NCI-H1930 (cell line): ENCODE measurements at places on chromosomes 4 and X.

- no peak for DNase-seq
Measured at GRCh38 chrX:149527705-149528104, 13.1 kb upstream of the EOLA1 start.

GRCh38 chr4:140084385-140084784 lies 69.6 kb downstream of the MAML3 start:
- no peak for DNase-seq

DNA sequence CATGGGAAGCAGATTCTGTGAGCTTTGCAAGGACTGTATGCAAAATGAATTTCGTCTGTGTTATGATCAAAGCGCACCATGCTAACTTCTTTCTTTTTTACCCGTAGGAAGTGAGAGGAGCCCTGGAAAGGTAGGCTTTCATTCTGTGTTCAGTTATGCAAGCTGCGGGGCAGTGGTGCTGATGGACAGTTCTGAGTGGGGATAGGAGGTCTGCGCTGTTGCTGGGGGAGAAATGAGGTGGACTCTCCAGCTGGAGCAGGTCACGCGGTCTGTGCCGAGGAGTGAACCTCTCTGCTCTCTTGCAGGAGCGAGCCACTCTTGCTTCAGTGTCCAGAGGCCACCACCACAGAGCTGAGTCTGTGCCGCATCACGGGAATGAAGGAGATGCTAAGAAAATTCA lies 4.5 kb downstream of the TRIML1 start:
- DNase-seq = no peak

- no peak for DNase-seq
Measured at GRCh38 chr4:128768373-128768996, 41.0 kb upstream of the JADE1 start.

DNA sequence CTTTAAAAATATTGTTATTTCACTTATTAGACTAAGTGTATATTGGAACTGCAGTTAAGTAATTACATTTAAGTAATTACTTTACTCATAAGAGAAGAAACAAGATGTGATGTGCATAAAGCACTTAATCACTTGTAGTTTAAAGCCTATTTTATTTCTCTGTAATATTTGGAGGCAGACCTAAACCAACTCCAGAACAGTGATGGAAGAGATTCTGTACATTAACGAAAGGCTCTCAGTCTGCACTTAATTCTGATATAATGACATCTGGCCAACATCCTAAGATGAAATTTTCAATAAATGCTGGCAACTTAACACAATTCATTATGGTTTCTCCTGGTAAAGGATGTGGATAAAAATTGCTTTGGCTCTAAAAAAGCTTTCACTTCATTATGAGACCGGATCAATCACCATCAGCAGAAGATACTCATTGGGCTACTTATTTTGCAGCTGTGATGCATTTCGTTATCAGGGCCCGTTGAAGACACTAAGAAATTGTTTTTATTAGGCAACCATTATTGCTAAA lies 342.6 kb downstream of the C4orf33 start:
- DNase-seq = no peak

- no peak for DNase-seq
Measured at GRCh38 chr4:158833602-158834001, 64.8 kb downstream of the FNIP2 start.

GRCh38 chrX:147699061-147699460 lies 212.7 kb upstream of the FMR1 start:
- no peak for DNase-seq

GRCh38 chr4:90606781-90607180 lies 479.6 kb downstream of the CCSER1 start:
- DNase-seq = no peak

GRCh38 chr4:151099976-151100417 lies 569 bp downstream of the RPS3A start:
- DNase-seq = no peak

GRCh38 chr4:54566608-54567007 lies 91.1 kb upstream of the KIT start:
- DNase-seq = no peak
